Left renal cortex interstitium (tissue), 4 donors: ENCODE measurements at places on chromosomes 3 and 15. TPM values are rescaled to one million over a fixed set of nuclear protein-coding genes. Genes with fewer than 3 reads are reported as not detected.

SCAANT1 gene
- polyA plus RNA-seq, result not detected

EFCC1 gene
- 3.1 TPM for polyA plus RNA-seq

UNC13C gene
- 9.2 TPM for polyA plus RNA-seq

NRG4 gene
- 8.8 TPM for polyA plus RNA-seq

TM4SF4 gene
- 1.4 TPM for polyA plus RNA-seq

CCDC191 gene
- polyA plus RNA-seq, result 27.3 TPM

FBXO40 gene
- polyA plus RNA-seq, result 0.05 TPM

DNA sequence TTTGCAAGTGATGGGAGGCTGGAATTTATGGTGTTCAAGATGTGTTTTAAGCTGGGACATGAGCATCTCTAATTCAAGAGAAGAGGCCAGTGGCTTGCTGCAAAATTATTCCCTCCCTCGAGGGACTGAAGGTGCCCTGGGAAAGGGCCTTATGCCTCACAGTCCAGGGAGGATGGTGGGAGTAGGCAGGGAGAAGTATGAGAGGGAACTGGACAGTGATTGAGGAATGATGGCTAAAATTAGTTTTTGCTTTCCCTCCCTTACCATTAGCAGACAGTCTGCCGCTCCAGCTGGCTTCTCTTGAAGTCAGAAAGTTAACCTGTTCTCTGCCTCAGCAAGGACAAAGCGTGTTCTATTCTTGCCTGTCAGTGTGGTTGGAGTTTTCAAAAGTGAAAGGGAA, 139.8 kb upstream of the SEMA6D start:
- DNase-seq, result no peak

DNA sequence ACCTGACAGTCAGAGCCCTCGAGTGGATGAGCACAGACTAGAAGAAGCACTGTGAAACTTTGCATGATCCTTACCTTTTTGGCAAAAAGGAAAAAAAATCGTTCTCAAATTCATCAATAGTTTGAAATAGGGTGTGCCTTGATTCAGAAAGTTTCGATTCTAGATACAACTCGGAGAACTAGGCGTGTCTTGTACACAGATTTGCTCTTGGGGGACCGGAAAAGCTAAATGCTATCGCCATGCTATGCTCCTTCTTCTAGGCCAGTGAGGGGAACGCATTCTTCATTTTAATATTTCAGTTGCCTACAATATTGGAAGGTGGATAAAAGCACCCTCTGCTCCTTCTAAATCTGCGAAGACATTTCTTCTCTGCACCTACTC, 25.0 kb downstream of the CD86 start:
- DNase-seq, result no peak

- no peak for DNase-seq
These were observed 29.5 kb downstream of the C2CD4B start for GRCh38 chr15:62135532-62136134.

- DNase-seq, result no peak
These were observed 748 bp downstream of the MRPS25 start for GRCh38 chr3:15064299-15064834.

- DNase-seq, result no peak
These were observed 282.7 kb downstream of the CNTN3 start for GRCh38 chr3:74331711-74332110.

DNA sequence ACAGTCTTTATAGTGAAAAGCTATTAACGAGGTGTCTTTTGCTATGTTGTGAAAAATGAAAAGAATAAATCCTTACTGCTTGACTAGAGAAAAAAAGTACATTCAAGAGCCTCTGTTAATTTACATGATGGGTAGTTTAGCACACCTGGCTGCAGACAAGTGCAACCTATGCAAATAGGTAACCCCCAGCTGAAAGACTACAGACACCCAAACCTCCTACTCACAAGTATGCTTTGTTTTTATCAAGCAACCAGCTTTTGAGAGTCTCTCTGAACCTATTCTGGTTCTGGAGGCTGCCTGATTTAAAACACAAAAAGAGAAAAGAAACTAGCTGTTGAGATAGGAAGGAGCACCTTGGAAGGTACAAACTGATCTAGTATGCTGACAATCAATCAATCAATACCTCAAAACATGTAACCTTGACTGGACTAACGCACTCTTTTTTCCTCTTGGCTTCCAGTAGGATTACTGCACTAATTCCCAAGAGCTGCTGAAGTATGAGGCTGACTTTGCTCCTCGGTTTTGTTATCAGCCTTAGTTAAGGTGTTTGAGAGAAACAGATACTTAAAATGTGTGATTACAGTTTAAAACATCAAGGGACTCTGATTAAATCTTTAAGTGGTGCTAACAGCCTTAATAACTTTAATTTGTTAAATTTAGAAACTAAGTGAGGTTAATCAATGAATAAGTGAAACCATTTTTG, 63.6 kb downstream of the OSBPL10 start:
- DNase-seq, result no peak

DNA sequence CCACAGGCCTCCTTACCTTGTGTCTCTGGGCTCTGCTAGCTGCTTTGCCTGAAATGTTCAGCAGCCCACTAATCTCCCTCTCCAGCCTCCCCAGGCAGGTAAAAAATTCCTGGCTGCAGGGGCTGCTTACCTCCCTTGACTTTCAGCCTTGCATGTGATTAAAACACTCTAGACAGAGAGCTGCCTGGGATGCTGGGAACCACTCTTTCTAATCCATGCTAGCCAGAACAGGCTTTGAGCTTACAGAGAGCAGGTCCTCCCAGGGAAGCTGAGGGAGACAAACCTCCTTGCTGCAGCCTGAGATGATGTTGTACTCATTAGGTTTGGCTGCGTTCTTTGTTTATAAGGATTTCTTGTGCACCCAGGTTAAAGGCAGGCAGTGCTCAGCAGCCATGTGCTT, 33.7 kb upstream of the LIPC start:
- DNase-seq, result no peak

DNA sequence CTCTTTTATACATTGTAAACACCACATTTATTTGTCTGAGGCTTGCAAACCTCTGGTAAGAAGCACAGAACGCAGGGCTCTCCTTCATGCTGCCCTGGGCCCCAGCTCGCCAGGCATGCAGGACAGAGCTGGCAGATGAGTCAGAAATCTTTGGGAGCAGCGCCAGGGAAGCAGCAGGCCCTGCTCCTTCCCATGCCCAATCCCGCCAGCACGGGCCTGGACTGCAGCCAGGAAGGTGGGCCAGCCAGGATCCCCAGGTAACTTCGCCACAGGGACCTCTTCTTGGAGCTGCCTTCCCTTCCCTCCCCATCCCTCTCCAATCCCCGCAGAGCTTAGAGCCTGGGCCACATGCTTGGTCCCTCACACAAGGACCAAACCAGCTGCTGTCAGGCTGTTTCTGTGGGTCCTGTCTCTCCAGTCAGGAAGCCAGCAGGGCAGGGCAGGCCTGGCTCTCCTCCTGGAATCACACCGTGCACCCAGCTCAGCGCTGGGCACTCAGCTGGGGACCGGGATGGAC, 8.8 kb downstream of the STOML1 start:
- no peak for DNase-seq

DNA sequence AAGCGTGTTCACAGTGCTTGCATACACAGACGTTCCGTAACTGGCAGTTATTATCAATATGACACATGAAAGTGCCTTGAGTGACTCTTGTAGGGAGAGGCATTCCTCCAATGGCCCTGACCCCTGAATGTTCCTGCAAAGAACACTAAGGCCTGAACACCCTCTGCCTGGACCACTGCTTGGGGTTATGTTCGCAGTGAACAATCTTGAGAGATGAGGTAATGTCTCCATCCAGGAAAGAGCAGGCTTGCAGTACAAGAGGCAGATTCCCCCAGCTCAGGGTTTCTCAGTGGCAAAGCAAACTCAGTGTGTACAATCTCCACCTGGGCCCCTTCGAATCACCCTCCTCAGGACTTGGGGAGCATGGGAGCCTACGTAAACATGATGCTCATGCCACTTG, 324.6 kb downstream of the MAGI1 start:
- no peak for DNase-seq

DNA sequence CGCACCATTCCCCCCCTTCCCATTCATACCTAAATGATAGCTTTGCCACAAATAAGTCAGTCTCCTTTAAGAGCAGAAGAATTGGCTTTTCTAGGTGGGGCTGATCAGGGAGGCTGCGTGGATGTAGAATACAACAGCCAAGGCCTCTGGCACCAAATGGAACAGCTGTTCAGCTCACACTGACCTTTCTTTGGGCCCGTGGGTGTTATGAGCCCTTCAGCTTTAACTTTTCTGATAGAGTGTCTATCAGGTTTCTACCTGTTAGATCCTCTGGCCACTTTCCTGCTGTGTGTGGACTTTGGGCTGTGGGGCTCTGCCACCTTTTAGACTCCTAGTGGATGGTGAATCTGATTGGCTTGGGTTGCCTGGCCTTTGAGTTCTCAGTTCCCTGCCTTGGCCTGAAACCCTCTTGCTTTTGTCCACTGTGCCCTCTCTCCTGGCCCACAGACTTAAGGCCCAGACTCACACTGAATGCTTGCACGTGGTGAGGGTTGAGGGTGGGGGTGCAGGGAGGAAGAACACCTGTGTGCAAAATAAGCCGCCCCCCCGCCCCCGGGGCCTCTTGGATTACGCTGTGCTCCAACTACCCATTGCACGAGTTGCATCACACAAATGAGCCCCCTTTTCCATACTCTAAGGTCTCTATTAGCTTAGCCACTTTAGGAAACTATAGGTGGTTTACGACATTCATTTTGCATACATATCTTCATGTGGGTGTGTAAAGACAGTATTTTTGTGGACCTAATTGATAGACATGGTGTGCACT, 1.3 kb upstream of the RFX7 start:
- DNase-seq, result no peak

GRCh38 chr3:61357902-61358301, 106.7 kb upstream of the FHIT start:
- no peak for DNase-seq

- no peak for DNase-seq
These were observed 522.2 kb downstream of the EDEM1 start for GRCh38 chr3:5709714-5710113.

GRCh38 chr15:85578941-85579701, 198.7 kb downstream of the AKAP13 start:
- no peak for DNase-seq

- DNase-seq, result no peak
These were observed 193.7 kb downstream of the WDR72 start for GRCh38 chr15:53565721-53566120.

DNA sequence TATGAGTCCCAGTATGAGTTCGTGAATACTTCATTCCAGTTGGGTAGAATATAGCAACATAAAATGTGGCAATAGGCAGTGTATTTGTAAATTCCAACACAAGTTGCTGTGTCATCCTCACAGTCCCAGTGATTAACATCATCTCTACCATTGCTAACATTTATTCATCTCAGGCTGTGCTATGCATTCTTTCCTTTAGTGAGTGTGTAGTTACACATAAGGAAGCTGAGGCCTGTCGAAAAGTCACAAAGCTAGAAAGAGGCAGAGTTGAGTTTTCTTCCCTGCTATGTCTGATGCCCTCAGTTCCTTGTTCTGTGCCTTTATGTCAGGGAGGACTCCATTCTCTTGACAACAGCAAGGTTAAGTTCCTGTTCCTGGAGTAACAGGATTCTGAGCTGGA, 96.4 kb downstream of the FNDC3B start:
- no peak for DNase-seq

- DNase-seq, result no peak
These were observed 372.1 kb downstream of the SHQ1 start for GRCh38 chr3:72476139-72476483.
